ENCODE measurements at places on chromosomes 1 and 21.

DNA sequence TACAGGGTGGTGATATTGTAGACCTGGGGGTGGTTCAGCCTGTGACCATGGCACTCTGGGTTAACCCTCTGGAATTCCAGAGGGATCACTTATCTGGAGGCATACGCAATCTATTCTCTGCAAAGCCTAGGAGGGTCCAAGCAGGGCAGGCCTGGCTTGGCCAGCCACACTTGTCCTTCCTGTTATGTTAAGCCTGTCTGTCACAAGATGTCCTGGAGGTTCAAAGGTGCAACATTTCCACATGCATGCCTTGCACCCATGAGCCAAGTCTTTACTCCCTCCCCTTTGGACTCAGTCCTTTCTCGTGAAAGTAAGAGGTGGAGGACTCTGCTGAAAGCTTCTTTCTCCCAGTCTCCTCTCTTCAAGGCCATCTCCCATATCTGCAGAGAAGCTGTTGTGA lies 345.1 kb downstream of the HHIPL2 start:
- no peak for DNase-seq

DNA sequence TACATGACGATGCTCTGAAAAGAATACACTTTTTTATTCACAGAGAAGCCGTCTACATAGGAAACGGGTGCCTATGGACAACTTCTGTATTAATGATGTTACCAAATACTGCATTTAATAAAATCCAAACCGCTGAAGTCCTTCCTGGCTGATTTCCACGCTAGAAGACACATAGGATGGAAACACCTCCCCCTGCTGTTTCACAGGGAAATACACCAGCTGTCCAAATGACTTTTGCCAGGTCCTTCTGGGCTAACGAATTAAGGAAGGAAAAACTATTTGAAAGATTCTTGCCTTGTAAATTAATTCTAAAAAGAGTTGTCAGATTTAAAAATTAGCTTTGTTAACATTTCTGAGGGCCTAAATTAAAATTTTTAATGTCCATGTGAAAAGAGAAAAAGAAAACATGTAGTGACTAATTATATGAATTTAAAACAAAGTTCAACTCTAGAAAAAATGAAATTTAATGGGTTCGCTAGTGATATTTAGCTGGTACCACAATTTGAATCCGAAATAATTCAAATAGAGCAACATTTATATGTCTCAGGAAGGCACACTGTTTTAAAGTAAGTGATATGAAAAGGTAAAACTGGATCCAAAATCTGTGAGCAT lies 146.0 kb downstream of the RERE start:
- DNase-seq: peak; percentile 41

DNA sequence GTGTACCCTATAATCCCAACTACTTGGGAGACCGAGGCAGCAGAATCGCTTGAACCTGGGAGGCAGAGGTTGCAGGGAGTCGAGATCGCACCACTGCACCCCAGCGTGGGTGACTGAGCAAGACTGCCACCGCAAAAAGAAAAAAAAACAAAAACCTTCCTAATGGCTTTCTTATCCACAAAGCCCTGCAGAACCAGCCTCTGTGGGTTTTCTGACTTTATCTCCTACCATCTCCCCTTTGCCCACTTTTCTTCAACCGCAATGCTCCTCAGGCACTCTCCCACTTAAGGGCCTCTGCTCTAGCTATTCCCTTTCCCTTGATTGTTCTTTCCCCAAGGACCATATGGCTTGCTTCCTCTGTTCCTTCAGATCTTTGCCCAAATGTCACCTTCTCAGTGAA lies 67.9 kb upstream of the PUM1 start:
- no peak for DNase-seq

DNA sequence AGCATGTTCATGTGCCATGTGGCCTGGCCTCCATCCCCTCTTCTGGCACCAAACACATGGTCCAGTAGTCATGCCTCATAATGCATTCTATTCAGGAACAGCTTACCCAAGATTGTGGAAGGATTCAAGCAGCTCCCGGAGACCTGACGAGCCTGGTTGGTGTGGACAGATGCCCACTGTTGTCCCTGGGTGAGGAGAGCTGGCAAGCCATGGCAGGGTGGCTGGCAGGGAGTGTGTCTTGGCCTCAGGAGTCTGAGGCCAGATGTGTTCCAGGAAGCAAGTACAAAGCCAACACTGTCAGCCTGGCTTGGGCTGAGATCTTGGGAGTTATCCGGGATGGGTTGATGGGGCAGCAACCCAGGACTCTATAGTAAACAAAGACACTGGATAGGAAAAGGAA lies 7.3 kb upstream of the FABP3 start:
- DNase-seq: no peak

- no peak for DNase-seq
Observed at GRCh38 chr1:235027862-235028250, 100.8 kb downstream of the TOMM20 start.

DNA sequence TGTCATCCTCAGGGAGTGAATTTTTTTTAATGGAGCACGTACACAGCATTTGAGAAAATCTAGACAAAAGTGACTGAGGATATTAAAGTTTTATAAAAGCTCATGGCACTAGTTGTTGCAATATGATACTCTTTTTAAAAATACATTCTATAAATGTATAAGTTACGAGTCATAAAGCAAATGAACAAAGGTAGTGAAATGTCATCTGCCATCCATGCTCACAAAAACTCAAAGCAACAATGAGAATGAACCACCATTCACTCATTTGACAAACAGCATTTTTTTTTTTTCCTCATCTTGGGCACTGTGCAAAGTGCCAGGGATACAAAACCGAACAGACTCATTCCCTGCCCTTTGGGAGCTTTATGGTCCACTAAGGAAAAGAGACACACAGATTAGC lies 38.7 kb downstream of the GPR137B start:
- no peak for DNase-seq

DNA sequence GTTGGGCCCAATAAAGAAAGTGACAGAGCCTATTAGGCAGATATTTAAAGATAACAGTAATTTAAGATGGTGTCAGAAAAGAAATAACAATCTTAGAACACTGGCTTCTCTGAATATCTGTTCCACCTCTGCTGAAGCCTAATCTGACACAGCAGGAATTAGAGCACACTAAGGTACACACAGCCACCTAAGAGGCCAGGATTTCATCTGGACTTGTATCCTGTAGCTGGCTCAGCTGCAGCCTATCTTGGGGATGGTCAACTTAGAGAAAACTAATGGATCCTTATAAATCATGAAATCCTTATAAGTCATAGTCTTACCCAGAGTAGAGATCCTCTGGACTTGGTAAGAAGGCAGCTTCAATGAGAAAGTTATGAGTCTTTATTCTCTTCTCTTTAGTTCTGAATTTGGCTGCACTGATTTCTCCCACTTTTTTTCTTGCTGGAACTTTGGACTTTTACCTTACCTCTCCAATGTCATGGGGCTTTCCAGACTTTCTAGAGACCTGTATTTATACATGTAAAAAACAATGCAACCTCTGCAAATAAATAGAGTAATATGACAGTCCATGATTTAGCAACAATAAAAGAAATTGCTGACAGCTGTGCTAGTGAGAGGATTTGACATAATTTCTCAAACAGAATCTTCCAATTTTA lies at the start of gene GBP7:
GBP7 (minus strand) TSS at position 403 of the 656 bp plus-strand sequence. CDS start 4,068 bp downstream, outside the sequence.
- DNase-seq: no peak

GRCh38 chr1:201941420-201942128 lies 4.8 kb downstream of the LMOD1 start:
- no peak for DNase-seq

- DNase-seq: no peak
Observed at GRCh38 chr1:91884459-91885212, 1.3 kb downstream of the TGFBR3 start.

GRCh38 chr1:228378873-228379460 lies 27.7 kb downstream of the TRIM11 start:
- DNase-seq: no peak

GRCh38 chr1:117685936-117686806 lies 80.3 kb downstream of the TENT5C start:
- no peak for DNase-seq

- no peak for DNase-seq
Observed at GRCh38 chr1:50966991-50967390, 3.1 kb upstream of the CDKN2C start.

GRCh38 chr1:84269306-84269705 lies 32.2 kb upstream of the SAMD13 start:
- DNase-seq: no peak

GRCh38 chr1:174021591-174022079 lies 522 bp downstream of the RC3H1 start:
- no peak for DNase-seq

DNA sequence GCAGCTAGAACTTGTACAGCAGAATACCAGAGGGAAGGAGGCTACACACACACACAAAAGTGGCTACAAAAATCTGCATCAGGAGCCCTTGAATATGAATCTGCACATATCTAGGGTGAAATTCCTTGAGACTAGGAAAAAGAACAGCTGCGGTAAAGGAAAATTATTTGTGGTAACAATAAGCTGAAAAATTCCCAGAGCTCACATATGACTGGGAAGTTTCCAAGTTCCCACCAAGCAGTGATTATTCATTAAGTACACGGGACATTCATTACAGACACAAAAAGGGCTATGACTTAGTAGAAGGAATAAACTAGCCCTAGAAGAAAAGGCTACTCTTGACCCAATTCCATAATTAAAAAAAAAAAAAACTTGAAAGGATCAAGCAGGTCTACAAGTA lies 149.5 kb upstream of the BACE2 start:
- no peak for DNase-seq

DNA sequence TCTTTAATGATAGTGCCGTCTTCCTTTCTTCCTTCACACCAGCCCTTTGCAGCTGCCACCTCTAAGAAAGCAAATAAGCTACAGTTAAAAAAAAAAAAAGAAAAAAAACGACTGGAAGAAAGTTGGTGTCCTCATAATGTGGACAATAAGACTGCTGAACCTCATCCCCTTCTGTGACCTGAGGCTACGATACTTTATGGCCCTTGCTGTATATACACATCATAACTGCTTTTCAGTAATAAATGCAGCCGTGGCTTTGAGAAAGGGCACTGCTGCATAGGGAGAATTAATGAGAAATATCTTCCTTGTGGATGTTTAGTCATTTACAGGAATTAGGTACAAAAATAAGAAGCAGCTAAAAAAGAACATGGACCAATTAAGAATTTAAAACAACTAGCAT lies 333.8 kb upstream of the ADGRL2 start:
- DNase-seq: no peak

- DNase-seq: peak; percentile 40
Observed at GRCh38 chr1:30911059-30911954, 2.7 kb upstream of the SDC3 start.

GRCh38 chr1:221776495-221777301 lies 34.8 kb upstream of the DUSP10 start:
- no peak for DNase-seq

- DNase-seq: no peak
Observed at GRCh38 chr1:2067393-2067792, 17.2 kb downstream of the PRKCZ start.

- no peak for DNase-seq
Observed at GRCh38 chr1:5245348-5245747, 590.9 kb downstream of the AJAP1 start.

DNA sequence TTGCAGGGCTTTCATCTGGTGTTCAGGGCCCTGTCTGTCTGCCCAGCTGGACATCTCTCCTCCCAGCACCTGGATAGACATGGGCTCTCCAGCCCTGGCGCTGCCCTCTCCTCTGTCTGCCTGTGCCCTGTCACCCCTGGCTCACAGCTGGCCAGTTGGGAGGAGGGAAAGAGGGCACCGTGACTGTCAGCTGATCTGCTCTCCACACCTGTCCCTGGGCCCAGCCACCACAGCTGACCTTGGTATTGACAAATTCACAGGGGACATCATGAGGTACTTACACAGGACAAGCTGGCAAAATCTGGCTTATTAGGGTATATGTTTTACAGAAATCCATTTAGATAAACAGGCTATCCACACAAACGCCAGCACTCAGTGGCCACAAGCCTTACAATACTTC lies 8.3 kb downstream of the TNR start:
- no peak for DNase-seq

DNA sequence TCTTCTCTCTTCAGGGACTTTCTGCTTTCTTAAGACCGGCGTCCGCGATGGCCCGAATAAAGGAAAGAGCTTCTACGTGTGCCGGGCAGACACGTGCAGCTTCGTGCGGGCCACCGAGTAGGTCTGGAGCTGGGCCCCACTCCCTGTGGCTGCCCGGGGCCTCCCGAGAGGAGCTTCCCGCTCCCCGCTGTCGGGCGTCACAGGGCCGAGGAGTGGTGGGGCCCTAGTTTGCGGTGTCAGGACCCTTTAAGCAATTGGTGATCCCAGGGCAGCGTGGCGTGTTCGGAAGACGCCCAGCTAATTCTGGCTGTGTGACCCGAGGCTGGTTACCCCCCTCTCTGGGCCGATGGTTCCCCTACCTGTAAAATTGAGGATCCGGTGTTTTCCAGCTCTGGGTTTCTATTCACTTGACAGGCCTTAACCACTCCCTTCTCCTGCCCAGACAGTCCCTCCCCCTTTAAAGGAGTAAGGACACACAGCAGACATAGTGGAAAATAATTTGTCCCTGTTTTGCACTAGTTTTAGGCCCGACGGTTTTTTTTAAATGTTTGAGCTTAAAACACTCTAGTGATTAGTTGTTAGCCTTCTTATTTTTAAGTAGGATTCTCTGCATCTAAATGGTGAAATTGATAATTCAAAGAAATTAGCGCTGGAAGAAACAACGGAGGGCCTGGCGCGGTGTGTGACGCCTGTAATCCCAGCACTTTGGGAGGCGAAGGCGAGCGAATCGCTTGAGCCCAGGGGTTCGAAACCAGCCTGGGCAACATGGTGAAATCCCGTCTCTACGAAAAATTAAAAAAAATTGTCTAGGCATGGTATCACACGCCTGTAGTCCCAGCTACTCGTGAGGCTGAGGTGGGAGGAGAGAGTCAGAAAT lies 553 bp downstream of the TTF2 start:
- DNase-seq: no peak

DNA sequence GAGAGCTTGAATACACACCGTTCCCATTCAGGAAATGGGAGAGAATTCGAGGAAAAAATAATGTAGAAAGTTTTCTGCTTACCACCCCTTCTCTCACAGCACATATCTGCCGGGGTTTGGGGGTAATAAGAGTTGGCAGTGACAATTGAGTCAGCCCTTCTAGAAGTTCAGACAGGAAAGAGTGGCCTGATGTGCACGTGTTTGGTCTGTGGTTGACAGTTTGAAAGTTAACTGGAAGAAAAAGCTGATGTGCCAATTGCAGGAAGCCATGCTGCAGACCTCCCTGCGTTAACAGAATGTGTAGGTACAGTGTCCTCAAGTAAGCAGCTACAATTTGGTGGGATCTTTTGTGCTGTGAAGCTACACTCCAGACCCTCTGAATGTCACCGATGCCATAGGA lies 50.9 kb downstream of the DHX9 start:
- DNase-seq: no peak

- DNase-seq: no peak
Observed at GRCh38 chr21:44478124-44478800, 23.0 kb downstream of the LRRC3 start.

GRCh38 chr1:83531521-83532309 lies 467.2 kb downstream of the TTLL7 start:
- DNase-seq: no peak

DNA sequence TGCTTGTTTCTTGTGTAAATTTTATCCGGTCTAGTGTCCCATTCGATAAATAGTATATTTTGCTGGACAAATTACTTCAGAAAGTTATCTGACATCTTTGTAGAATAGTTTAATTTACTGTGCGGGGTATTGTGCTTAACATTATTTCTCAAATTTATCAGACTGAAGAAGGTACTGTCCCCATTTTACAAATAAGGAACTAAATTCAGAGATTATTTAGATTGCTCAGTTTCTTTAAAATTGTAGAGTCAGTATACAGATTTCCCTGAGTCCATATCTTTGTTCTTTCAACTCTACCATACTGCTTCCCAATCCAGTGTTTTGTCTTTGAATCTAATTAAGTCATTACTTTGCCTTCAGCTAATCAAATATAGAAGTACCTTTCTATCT lies 6.4 kb downstream of the ATP5PB start:
- DNase-seq: no peak

Measured in AG09309 (cell line).